NCI-H774 (cell line): ENCODE measurements at places on chromosomes 3 and 15.

GRCh38 chr3:191175102-191175501, 23.9 kb upstream of the OSTN start:
- DNase-seq = no peak

GRCh38 chr3:136261826-136262225, 11.7 kb downstream of the PCCB start:
- DNase-seq = no peak

GRCh38 chr3:184896336-184896735, 84.4 kb downstream of the VPS8 start:
- no peak for DNase-seq

- DNase-seq = no peak
These were observed 22.1 kb upstream of the RAD18 start for GRCh38 chr3:8985411-8985831.

DNA sequence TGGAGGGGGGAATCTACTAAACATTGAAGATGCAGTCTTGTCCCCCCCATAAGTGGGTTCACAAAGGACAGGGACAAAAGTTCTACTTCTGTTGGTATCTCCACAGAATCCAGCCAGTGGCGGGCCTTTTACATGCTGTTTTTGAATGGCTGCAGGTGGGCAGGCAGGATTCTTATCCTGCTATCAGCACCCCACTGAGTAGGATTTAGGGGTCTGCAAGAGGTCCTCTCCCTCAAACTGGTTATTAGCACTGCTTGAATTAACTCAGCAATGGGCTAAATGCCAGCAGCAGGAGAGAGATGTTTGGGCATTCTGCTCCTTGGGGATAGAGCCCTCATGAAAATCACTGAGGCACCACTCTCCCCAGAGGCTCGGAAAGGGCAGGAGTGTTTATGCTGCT, 40.3 kb downstream of the SEMA5B start:
- no peak for DNase-seq

DNA sequence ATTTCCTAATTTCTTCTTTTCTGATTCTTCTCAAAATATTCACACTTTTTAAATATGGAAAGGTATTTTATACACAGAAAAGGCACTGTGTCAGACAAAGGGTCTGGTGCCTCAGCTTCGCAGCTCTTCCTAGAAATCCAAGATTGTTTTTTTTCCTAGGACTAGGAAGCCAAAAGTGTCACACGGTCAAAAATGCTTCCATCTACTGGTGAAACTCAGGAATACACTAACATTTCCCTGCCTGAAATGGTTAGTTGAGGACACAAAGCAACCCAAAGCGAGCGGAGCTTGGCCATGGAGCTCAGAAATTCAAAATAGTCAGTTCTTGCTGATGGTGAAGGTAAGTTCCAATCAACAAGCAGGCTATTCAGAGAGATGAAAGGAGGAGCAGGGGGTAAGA, 426.5 kb upstream of the RASGRP1 start:
- no peak for DNase-seq

GRCh38 chr3:108861401-108861800, 38.8 kb downstream of the TRAT1 start:
- DNase-seq = no peak

DNA sequence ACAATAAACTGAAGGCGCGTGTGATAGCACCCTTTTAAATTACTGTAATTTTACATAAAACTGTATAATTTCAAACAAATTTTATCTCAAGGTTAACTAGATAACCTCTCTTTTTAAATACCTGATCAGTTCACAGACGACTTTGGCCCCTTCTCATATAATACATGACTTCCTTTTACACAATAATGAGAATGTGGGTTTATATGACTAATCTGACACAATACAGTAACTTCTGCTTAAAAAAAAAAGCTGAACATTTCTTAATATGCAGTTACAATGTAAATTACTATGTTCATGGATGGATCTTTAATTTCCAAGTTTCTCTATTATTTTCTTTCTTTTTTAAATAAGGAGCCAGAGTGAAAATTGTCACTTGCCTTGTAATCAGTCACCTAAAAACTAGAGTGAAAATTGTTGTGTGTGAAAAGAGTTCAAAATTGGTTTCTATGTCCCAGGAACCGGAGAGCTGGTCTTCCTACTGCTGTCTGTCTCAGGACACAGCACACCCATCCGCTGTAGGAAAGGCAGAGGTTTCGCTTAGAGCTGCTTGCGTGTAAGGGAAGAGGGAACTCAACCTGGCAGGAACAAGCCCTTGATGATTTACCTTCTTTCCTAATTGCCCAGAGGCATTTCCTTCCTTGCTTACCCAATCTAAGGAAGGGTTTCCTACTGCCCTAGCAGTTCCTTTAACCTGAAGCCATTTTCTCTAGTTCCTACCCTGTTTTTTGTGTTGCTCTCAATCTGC, 33.3 kb downstream of the PLD1 start:
- no peak for DNase-seq

- no peak for DNase-seq
These were observed 97.6 kb downstream of the FRMD4B start for GRCh38 chr3:69288161-69288895.

- DNase-seq = peak; percentile 88
These were observed 175.1 kb upstream of the ATP11B start for GRCh38 chr3:182618085-182618732.

GRCh38 chr15:59818336-59818735, 129.2 kb upstream of the BNIP2 start:
- no peak for DNase-seq

- no peak for DNase-seq
These were observed 226.6 kb upstream of the HES1 start for GRCh38 chr3:193909387-193909786.

DNA sequence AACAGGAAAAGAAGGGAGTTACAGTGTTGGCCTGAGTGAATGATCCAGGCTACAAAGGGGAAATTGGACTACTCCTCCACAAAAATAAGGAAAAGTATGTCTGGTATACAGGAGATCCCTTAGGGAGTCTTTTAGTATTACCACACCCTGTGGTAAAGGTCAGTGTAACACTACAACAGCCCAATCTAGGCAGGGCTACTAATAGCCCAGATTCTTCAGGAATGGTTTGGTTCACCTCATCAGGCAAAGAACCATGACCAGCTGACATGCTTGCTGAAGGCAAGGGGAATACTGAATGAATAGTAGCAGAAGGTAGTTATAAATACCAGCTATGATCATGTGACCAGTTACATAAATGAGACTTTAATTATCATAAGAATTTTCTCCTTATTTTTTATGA, 372.6 kb upstream of the ATP11B start:
- DNase-seq = no peak

DNA sequence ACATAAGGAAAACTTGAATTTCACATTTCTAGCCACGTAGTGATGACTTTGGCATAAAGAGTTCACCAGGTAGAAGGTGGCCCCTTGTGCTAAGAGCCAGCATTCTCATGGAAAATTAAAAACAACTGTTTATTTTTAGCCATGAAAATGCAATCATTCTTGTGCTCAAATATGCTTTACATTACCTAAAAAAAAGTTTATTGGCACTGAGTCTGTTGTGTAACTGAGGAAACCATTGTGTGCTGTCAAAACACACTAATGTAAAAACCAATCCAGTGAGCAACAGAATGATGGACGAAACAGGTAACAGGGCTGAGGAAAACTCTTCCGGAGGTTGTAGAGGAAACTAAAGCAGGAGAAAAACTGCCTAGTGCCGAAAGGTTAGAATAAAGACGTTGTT, 287.0 kb upstream of the TMC3 start:
- DNase-seq = no peak

DNA sequence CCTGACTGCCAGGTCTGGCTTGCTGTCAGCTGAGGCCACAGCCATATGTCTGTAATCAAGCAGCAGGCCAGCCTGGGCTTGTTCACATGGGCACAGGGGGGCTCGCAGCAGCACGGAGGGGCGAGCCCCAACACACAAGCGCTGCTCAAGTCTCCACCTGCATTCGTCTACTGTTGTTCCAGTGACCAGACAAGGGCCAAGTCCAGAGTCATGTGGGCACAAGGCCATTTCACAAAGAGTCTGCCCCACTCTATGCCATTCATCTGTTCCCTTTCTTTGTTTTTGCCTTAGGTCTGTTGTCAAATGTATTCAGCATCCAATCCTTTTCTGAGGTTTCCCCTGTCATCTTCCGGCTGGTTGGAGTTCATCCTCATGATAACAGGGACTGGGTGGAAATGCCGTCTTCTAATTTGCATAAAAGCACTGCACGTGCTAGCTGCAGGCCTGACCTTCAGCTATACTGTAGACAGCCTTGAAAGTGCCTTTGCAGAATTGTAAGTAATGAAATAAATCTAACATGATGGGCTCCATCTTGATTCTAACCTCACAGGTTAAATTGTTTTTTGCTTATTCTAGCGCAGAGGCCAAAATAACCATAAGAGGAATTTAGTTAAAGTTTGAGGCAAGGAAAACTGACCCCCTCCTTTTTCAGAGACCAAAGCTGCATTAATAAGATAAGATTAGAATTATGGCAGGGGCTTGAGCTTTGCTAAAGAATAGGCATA, 28.6 kb upstream of the KBTBD12 start:
- no peak for DNase-seq

- no peak for DNase-seq
These were observed 160.7 kb downstream of the BBX start for GRCh38 chr3:107683447-107683846.

GRCh38 chr3:57841818-57842217, 85.7 kb downstream of the SLMAP start:
- no peak for DNase-seq

- no peak for DNase-seq
These were observed 34.9 kb upstream of the TTBK2 start for GRCh38 chr15:42955518-42955917.

DNA sequence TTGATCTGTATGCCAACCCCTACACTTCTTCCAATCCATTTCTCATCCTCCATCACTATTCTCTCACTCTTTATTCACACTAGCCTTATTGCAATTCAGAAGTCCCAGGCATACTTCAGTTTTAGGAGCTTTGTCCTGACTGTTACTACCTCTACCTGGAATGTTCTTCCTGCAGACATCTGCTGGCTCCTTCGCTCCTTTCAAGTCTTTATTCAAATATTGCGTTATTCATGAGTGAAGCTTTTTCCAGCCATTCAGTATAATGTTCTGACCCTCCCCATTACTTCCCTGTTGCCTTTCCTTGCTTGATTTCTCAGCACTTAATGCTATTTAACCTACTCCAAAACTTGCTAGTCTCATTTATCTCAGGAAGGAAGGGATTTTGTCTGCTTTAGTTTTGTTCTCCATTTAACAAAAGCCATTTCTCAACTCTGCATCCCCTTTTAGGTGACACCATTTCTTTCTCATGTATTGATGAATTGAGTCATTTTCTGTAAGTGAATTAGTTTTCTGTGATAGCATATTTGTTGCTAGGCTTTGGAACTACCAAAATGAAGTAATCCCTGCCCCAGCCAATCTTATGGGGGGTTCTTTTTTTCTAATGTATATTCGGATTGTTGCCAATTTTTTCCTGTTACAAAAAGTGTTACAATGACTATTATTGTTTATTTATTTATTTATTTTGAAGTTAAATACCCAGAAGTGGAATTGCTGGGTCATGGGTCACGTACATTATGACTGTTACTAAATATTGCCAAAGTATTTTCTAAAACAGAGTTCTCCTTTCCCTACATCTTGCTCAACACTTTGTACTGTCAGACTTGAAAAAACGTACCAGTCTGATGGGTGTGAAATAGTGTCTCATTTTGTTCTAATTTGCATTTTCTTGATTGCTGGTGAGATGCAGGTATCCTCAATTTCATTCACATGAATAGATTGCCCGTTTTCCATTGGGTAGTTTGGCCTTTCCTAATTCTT, 9.4 kb downstream of the ATP11B start:
- DNase-seq = no peak

GRCh38 chr3:168161696-168162095, 66.0 kb upstream of the GOLIM4 start:
- DNase-seq = no peak

DNA sequence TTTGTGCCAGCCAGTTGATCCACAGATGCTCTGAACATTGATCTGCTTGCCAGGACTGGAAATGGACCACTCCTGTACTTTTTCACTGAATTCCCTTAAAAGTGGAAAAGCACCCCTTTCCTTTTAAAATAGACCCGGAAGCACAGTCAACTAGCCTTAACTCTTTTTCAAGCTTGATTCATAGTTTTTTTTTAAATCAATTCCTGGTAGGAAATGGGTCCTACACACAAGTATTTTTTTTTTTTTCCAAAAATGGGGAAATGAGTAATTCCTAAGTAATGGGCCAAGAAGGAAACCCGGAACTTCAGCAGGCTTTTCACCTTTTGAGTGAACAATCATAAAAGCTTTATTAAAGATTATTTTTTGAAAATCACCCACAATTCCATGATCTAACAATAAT, 234.4 kb upstream of the ADAMTS9 start:
- DNase-seq = no peak

- no peak for DNase-seq
These were observed 202.3 kb upstream of the SUCLG2 start for GRCh38 chr3:67856718-67857117.

GRCh38 chr3:140898340-140899180, 43.1 kb upstream of the SLC25A36 start:
- peak; percentile 49 for DNase-seq

- no peak for DNase-seq
These were observed 168.0 kb upstream of the CTDSPL start for GRCh38 chr3:37693511-37694283.

GRCh38 chr3:128506754-128507153, 13.8 kb upstream of the GATA2 start:
- DNase-seq = no peak

DNA sequence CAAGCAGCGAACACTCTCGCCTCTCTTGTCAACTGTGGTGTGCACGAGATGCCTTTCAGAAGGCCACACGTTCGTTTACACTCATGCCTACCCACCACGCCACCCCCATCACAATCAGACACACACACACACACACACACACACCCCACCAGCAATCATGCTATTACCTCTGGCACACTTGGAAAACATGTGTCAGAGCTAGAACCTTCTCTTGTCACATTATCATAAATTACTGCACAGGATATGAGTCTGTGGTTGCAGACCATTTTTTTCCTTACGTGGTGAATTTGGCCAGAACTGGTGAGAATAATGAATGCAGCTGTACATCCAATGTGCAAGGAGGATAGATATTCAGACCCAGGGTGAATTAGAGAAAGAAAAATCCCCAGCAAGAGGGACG, 52.4 kb downstream of the TRIM69 start:
- DNase-seq = no peak

DNA sequence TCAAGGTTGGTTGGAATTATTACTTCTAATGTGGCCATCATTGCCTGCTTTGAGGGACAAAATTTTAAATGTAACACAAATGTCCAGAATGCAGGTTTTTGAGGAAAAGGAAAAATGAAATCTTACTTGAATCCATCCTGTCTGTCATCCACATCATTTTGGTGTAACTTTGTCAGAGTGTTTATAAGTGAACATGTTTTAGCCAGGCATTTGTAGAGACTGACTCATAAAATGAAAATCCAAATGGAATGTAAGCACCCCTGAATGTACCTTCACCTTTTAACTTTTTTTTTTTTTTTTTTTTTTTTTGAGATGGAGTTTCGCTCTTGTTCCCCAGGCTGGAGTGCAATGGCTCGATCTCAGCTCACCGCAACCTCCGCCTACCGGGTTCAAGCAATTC, 141.8 kb upstream of the BNIP2 start:
- no peak for DNase-seq

- DNase-seq = no peak
These were observed 104.2 kb upstream of the TGFBR2 start for GRCh38 chr3:30502051-30502741.

GRCh38 chr3:45434996-45435395, 46.6 kb downstream of the LARS2 start:
- DNase-seq = no peak
